ENCODE measurements at places on chromosomes 6 and 20. TPM values are rescaled to one million over a fixed set of nuclear protein-coding genes. Genes with fewer than 3 reads are reported as not detected.

DNA sequence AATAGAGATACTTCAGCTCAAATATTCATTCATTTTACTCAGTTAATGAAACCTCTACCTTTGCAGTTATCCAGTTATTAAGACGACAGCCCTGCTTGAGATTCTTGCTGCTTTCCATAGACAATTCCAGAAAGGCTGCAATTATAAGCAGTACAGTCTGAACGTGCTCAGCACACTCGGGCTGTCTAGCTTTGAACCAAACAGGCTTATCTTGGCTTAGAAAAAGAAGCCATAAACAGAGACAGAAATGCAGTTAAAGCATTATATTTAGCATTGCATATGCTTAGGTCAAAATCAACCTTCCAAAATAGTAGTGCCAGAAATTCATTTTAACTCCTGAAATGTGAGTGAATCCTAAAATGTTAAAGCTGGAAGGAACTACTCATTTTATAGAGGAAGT lies 204.1 kb upstream of the KCNQ5 start:
- no peak for DNase-seq

The PAK5 gene
- total RNA-seq: not detected

GRCh38 chr6:105592329-105592728 lies 189.4 kb upstream of the PREP start:
- no peak for DNase-seq

The MPIG6B gene
- total RNA-seq: not detected

- DNase-seq: peak; percentile 60
Measured at GRCh38 chr6:151493804-151494234, at the start of gene CCDC170. Gene CCDC170, plus strand, starts transcription at chr6:151494017. Its CDS starts 112 bp downstream, at chr6:151494129.

The TMEM170B gene
- total RNA-seq: under 0.01 TPM

DNA sequence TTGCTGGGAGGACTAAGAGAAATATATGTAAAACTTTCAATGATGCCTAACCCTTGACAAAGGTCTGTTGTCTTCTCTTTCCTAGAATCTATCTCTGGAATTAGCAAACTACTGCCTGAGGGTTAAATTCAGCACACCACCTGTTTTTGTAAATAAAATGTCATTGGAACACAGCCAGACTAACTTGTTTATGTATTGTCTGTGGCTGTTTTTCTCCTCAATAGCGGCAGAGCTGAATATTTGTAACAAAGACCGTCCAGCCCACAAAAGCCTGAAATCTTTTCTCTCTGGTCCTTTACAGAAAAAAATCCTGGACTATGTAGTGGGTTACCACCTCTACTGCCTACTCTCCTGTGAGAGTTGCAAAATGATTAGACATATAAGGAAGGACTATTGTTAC lies 33.3 kb upstream of the SYNDIG1 start:
- no peak for DNase-seq

DNA sequence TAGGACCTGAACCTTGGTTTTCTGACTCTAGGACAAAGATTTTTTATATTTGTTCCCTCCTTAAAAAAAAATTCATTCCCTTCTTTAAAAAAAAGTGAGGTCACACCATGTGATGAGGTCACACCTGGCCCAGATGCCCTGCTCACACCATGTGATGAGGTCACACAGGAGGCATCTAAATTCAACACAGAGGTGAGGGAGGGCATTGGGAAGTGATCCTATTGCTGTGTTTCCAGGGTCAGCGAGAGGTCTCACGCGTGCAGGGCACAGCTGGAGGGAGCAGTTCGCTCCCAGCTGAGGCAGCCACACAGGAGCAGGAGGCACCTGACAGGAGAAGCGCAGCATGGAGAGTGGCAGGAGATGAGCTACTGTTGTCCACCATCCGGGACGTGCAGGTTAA lies 92.5 kb downstream of the SLC22A23 start:
- DNase-seq: no peak

DNA sequence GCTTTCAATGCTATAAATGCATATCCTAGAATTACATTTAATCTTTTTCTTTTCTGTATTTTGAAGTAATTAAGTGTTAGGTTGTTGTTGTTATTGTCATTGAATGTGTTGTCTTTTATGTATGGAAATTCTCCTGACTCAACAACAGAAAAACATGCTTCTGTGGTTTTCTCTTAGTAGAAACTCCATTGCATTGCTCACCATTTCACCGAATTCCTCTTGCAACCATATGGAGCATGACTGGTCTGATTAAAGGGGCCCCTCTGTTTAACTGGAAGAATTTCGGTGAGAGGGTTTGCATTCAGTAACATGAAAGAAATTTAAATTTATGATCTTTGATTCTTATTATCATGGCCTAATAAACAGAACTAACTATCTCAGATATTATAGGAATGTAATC lies 454.3 kb upstream of the JARID2 start:
- no peak for DNase-seq

The SLC22A23 gene
- 2.7 TPM for total RNA-seq

DNA sequence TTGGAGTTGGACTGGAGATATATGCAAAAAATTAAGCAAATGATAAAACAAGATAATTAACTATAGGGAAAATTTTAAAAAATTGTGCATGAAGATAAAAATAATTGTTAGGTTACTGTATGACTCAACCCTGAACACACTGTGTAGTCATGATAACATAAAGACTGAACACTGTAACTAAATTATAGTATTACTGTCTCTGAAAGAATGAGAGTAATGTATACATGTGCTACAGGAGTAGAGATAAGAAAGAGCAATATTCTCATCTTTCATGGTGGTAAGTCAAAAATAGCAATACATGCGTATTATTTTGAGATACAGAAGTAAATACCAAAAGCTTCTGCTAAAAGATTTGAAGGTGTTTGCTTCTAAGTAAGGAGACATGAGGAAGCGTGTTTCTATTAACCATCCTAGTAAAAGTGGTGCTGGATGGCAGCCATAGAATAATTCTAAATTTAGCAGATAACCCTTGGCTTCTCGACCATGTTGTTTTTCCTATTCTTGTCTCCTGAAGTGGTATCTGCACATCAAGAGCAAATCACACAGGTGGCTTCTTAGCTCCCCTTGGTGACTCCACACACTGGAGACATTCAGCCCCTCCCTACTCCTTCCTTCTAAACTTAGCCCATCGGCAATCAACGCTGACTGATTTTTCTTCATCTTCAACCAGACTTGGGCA lies 390.6 kb upstream of the PLCB4 start:
- DNase-seq: no peak

The CENPW gene
- 114 TPM for total RNA-seq

The MYT1 gene
- total RNA-seq: not detected

DNA sequence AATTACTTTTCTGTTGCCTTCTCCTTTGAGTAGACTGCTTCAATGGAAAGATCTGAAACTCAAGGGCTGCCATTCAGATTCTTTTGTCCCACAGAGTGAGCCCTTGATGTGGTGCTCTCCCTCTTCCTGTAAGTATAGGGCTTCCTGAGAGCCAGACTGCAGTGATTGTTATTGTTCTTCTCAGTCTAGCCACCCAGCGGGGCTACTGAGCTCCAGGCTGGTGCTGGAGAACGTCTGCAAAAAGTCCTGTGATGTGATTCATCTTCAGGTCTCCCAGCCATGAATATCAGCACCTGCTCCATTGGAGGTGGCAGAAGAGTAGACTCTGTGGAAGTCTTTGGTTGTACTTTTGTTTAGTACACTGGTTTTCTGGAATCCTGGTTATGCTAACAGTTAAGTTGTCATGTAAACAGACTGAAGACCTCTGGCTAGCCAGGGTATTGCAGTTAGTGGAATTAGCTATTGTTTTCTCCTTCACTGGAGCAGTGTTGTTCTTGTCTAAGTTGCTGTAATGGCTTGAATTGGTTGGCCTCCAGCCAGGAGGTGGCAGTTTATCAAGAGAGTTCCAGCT lies 240.9 kb downstream of the COL12A1 start:
- peak; percentile 48 for DNase-seq

DNA sequence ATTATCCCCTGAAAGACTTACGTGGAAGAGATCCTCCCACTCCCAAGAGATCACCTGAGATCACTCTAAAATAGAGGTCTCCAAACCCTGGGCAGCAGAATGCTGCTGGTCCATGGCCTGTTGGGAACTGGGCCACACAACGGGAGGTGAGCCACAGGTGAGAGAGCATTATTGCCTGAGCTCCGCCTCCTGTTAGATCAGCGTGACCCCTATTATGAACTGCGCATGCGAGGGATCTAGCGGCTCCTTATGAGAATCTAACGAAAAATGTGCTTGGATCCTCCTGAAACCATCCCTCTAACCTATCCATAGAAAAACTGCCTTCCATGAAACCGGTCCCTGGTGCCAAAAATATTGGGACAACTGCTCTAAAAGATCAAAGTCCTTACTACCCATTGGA lies 1057.4 kb downstream of the EPHA7 start:
- DNase-seq: no peak

DNA sequence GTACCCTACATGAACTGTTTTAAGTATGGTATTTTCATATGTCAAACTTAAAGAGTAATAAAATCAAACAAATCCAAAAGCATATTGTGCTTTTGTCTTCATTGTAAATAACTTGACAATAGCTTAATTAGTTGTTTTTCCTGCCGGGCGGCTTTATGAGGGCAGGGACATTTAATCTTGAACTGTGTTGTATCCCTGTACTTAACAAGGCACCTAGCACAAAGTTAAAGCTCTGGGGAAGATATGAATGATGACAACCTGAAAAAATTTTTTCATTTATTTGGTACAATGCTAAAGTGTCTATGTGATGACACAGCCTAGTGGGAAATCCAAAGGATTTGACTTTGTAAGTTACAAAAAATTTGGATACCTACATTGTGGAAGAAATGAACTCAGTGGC lies 502 bp upstream of the HACE1 start:
- DNase-seq: no peak

DNA sequence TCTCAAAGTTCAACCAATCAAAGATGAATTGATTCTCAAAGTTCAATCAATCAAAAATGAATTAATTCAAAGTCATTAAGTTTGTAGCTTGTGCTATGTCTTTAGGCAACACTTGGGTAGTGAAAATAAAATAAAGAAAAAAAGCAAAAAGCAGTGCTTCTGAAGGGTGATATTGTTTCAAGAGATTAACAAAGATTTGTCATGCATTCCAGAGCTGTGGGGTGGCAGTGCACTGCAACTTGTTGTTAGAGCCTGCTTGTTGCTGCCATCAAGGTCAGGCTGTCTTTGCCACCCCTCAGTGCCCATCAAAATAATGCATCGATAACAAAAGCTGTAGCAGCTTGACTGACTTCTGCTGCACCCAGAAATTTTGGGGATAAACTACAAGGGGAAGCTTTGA lies 128.6 kb downstream of the RNF144B start:
- peak; percentile 27 for DNase-seq

The PRSS16 gene
- total RNA-seq: not detected

The MICA gene
- total RNA-seq: 36.1 TPM

GRCh38 chr6:45795678-45796077 lies 220.0 kb downstream of the CLIC5 start:
- DNase-seq: no peak

DNA sequence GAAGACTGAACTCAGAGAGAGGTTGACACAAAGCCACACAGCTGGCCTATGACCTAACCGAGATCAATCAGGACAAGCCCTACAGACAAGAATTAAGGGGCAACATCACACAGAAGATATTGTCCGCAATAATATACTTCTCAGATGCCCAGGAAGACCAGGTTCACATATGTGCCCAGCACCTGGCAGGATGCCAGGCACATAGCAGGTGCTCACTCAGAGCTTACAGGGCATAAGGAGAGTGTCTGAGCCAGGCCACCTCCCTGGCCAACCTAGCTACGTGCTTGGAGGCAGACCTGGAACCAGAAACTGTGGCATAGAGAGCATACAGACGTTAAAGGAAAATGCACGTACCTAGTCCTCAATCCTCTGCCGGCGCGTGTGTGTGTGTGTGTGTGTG lies 87.0 kb upstream of the LRFN2 start:
- no peak for DNase-seq

The TULP4 gene
- 70.1 TPM for total RNA-seq

- DNase-seq: no peak
Measured at GRCh38 chr6:21953831-21954801, 342.7 kb downstream of the PRL start.

The WFDC10B gene
- total RNA-seq: not detected

DNA sequence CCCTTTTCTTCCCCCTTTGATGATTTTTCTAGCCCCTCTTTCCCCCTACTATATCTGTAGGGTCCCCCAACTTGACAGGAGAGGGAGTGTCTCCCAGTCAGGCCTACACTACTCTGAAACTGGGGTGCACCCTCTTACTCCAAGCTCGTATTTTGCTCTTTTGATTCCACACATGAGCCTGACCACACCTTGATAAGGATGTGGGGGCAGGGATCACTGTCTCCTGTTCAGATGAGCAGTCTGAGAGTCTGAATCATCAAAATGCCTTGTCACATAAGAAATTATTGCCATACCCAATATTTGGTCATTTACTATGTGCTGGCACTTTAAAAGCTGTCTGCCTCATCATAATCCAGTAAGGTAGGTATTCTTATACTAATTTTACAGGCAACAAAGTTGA lies 15.9 kb downstream of the PNPLA1 start:
- no peak for DNase-seq

The RNF182 gene
- 7.2 TPM for total RNA-seq

The FILIP1 gene
- 4.1 TPM for total RNA-seq

DNA sequence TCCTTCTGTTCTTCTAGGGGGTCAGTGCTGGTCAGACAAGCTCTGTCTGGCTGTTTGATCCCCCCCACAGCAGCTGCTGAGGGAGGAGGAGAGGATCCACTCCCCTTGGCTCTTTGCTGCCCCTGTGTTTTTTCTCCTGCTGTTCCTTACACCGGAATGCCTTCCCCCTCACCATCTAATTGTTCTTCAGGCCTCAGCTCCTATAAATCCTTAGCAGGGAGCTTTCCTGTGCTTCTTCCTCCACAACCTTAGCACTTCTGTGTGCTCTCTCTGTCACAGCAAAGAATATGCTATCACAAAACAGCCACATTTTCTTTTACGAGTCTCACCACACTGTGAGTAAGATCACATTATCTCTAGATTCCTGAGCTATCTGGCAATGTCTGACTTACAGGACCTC lies 196.6 kb downstream of the OTOR start:
- DNase-seq: no peak

DNA sequence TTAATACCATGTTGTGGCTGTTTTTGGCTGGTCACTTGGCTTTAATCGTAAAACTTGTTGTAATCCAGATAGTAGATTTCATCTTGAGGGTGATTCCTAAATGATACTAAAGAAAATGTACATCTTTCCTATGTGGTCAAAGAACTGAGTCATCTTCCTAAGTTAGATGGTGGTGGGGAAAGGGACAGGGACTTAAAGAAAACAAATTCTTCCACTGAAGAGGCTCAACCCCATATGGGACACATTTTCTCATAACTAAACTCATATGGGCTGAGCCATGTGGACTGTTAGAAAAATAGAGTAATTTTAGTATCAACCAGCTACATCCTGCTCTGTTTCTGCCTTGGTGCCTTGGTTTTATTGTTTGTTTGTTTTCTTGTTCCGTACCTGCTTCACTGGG lies 155.8 kb downstream of the TSHZ2 start:
- no peak for DNase-seq

- DNase-seq: no peak
Measured at GRCh38 chr6:83960664-83961063, 72.9 kb upstream of the MRAP2 start.

DNA sequence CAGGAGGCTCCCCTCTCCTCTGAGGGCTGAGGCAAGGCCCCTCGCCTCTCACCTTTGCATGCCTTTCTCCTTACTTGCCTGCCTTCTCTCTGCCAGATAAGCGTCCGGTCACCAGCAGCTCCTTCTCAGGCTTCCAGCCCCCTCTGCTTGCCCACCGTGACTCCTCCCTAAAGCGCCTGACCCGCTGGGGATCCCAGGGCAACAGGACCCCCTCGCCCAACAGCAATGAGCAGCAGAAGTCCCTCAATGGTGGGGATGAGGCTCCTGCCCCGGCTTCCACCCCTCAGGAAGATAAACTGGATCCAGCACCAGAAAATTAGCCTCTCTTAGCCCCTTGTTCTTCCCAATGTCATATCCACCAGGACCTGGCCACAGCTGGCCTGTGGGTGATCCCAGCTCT lies 21.3 kb upstream of the PPARD start:
- DNase-seq: no peak

Measured in SJSA1 (cell line).